ENCODE measurements at places on chromosomes 1 and 21.

- no peak for DNase-seq
Observed at GRCh38 chr1:160308451-160309184, 23.7 kb upstream of the PEX19 start.

DNA sequence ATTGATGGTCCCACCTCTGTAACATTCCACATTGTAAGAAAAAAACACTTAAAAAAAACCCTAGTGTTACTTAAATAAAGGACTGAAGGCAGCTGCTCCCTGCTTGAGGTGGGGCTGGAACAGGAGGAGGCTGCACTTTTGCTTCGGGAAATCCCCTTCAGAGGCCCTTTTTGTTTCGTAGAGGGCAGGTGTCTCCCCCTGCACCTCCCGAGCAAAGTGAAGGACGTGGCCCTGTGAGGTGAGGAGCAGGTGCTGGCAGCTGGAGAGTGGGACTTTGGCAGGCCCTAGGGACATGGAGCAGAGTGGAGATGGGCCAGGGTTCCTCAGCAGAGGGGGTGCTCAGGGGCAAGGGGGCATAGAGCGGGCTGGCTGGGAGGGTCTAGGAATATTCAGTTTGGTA is 33.4 kb upstream of the WNT4 start:
- DNase-seq, result no peak

DNA sequence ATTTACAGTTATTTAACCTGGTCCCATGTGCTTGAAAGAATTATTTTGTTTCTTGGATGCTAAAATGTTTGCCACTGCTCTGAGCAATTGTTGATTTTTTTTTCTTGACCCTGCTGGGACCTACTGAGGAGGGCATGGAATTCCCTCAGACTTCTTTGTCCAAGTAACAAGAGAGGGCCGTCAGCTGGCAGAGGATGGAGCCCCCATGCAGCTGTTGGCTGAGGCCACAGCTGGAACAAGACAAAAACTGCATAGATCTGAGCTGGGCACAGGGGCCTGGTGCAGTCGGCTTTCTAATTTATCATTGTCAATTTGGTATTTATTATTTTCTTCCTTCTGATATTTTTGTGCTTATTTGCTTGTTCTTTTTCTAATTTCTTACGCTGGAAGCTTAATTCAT is 39.6 kb upstream of the ABCG1 start:
- no peak for DNase-seq

DNA sequence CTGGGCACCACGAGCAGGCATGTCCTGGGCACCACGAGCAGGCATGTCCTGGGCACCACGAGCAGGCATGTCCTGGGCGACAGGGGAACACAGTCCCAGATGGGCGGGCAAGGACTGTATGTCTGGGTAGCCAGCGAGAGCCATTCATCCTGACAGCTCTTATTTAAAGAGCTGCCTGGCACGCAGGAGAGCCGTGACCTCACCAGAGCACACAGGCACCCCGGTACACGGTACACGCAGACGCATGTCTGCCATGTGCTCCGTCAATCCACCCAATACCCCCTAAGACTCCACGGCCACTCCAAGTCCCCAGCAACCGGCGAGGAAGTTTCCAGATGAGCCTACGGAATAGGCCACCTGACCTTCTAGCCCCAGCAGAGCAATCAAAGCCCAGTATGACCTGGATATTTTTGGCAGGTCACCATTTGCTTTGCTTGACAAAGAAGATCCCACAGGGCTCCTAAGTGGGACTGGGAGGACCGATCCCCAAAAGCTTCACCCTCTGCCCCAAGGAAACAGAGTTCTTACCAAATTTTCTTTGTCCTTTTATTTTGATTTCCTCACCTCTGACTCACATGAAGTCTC is 51.7 kb downstream of the CASZ1 start:
- DNase-seq, result no peak

DNA sequence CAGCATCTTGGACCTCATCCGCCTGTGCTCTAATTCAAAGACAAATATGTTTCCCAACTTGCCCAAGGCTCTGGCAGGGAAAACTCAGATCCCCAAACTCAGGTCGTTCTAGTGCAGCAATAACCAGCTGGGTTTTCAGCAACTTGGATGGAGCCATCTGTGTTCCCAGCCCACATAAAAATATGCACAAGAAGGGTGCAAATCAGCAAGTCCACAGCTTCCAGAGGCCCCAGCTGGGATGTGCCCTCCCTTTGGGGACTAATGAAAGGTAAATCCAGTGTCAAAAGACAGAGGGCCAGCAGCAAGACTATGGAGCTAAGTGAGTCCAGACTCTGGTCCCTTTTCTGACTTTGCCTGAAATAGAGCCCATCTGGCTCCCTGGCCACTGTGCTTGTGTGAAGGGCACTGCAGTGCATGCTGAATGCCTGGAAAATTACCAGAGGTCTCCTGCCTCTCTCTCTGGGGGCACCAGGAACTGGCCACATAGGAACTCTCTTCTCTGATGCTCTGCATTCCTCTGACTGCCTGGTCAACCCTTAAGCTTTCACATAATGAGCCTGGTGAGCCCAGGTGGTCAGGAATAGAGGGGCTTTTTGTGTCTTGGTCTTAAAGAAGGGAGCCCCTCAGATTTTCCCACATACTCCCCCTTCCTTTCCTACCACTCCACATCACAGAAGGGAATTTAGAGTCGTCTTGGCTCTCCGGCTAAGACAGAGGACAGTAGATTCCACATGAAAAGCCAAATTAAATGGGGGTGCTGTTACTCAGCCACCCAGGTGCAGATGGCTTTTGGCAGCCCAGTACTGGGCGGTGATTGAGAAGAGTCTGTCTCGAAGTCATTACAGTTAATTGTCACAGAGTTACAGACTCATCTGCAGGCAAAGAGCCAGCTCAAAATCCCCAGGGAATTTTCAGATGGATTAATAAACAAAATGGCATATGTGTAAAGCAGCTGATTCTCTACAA is 88.1 kb upstream of the C1orf21 start:
- no peak for DNase-seq

DNA sequence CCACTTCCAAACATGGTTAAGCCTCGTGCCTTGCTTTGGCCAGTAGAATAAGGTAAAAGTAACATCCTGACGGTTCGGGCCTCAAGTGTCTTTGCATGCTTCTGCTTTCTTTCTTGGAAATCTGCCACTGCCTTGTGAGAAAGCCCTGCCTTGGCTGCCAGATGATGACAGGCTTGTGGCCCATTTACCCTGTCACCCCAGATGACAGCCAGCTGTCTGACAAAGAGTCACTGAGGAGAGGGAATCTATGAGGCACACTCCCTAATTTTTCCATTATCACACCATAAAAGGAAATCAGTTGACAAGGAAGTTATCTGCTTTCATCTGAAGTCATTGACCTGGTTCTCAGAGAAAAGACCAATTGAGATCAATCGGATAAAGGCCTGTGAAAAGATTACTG is 199.8 kb downstream of the USH2A start:
- DNase-seq, result no peak

DNA sequence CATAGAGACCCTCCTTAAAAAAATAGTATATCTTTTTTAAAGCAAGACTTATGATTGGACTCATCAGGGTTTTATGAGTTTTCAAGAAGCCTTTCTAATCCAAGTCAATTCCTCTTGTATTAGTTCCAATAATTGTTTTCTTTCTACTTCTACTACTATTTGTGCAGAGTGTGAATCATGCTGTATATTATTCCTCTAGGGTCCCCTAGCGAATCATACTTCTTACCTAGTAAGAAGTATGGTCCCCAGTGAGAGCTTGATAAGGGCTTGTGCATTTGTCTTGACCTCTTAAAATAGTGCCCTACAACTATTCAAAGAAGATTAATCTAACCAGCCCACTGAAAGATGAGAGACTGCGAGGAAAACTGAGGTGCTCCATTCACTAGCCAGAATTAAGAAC is 715.7 kb upstream of the ZP4 start:
- no peak for DNase-seq

All from activated naive CD4-positive, alpha-beta T cell treated with Interleukin-2 at 50 U/mL for 16 hours (primary cell).